ENCODE measurements at places on chromosomes 11 and 22.

DNA sequence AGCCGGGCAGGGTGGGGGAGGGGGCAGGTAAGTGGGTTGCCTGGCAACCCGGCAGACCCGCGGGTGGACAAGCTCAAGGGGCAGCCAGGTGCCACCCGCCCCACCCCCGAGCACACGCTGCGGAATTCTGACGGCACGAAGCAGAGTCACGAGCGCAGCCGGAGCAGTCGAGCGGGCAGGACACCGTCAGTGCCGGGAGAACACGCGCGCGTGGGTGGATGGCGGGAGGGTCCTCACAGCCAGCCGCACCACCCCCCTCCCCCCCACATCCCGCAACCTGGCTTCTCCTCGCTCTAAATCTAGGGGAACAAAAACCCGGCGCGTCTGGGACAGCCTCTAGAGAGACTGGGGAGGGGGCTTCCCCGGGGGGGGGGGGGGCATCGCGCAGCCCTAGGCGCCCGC, 133.1 kb upstream of the HSD17B12 start:
- no peak for DNase-seq

DNA sequence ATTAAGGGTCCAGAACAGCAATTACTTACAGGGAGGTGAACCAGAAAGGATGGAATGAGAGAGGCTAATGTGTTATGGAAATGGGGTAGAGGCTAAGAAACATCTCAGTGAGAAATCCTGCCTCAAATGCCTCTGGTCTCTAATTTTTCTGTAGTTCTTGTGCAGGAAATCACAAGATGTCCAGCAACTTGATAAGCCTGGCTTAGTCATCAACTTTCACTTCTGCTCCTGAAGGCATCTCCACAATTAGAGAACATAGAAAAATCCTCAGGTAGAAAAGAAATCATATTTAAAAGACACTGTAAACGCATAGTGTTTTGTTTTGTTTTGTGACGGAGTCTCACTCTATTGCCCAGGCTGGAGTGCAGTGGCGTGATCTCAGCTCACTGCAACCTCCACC, 18.7 kb downstream of the MRGPRX4 start:
- no peak for DNase-seq

DNA sequence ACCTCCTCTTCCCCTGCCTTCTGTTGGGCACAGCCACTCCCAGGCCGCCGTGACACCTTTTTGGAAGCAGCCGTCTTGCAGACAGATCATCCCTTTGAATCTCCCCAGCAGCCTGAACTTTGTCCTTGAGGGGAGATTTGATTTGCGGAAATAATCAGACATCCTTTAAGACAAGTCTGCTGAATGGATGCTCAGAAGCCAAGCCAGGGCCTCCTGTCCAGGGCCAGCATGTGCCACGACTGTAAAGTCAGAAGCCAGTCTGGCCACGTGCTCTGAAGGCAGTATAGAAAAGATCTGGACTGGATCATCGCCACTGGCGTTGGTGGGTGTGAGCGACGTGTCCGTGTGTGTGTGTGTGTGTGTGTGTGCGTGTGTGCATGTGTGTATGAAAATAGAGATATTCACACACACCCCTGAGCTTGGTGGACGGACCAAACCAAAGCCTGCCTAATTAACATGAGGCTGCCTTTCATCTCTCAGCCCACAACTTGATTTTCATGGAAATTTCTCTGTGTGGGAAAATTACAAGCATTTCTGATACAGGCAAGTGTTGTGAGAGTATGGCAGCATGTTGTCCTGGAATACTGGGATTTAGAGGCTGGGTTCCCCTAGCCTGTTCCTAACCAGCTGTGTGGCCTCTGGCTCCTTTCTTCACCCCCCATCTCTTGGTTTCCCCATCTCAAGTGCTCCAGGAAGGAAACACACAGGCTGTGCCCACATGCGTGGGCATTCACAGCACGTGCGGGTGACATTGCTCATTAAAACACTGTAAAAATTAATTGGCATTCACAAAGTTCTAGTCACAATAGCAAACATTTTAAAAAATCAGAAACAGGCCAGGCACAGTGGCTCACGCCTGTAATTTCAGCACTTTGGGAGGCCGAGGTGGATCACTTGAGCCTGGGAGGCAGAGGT, 61.8 kb upstream of the WNT7B start:
- DNase-seq: no peak

DNA sequence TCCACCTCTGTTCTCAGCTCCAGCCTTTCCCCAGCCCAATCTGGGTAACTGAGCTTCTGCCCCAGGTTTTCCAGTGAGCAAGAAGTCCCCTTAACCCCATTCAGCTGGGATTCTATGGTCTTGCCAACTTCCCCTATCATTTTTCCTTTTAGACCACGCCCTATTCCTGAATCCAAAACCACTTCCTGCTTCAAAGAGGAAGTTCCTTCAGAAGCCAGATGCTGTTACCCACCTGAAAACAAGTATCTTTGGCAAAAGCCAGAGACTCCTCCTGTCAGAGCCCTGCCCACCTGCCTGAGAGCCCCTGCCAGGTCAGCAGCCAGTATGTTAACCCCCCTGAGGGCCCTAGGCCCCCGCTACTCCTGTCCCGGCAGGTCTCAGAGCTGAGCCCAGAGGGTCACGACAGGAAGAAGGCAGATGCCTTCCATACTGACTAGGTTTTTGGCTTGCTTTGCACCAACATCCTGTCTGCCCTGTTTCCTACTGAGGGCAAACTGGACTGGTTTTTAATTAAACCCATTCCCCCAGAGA, 20.3 kb upstream of the MICAL2 start:
- DNase-seq: no peak

- no peak for DNase-seq
Observed at GRCh38 chr11:125117429-125117828, 6.0 kb upstream of the TMEM218 start.

- DNase-seq: no peak
Observed at GRCh38 chr22:37690407-37690806, 4.3 kb downstream of the NOL12 start.

DNA sequence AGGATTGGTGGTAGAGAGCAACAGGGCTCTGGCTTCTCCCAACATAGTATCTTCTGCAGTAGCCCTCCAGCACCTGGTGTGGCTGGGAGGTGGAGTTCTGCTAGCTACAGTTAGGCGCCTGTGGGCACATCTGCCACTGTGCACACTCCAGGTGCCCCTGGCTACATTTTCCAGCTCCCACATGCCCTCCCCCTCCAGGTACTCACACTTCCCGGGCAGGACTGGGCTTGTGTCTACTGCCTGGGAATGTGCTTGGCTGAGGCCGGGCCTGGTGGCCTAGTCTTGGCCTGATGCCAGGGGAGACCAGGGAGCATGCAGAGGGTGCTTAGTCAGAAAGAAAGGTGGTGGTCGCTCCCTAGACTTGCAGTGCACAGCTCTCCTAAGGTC, 15.8 kb downstream of the PHLDB1 start:
- DNase-seq: no peak

- DNase-seq: no peak
Observed at GRCh38 chr22:36406721-36407120, 19.0 kb upstream of the MYH9 start.

GRCh38 chr11:100681064-100681502, 6.0 kb upstream of the ARHGAP42 start:
- no peak for DNase-seq

DNA sequence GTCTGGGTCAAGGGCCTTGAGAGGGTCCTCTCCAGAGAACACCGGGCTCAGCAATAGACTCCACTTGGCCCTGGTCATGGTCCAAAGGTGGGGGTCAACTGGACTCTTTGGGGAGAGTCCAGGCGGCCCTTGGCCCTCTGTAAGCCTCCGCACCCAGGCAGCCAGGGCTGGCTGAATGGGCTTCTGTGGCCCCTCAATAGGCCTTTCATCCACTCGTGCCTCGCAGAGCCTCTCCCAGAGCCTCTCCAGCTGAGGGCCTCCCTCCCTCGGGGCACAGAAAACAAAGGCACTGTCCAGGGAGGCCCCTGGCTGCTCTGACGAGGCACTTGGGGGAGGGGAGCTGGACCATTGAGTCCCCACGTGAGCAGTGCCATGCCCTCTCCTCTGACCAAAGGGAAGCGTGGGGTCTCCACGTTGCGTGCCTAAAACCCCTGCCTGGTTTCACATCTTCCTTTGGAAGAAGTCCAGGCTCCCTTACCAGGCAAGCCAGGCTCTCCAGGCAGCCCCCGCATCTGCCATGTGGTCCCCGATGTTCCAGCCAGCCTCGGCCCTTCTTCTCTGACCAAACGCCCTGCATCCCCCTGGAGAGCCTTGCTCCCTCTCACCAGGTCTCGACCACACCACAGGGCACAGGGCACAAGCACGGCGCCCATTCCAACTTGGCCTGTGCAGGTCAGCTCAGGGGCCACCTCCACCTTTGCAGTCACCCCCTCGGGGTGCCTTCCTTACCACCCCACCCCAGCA, 15.5 kb downstream of the KIAA0930 start:
- DNase-seq: peak; percentile 91
